ENCODE measurements at places on chromosomes 2 and 18.

- DNase-seq = no peak
Observed at GRCh38 chr2:18797133-18797845, 207.9 kb upstream of the NT5C1B start.

GRCh38 chr2:59312029-59312428, 1070.9 kb upstream of the FANCL start:
- DNase-seq = no peak

GRCh38 chr2:119426801-119427395, 4.8 kb upstream of the TMEM37 start:
- DNase-seq = no peak

GRCh38 chr2:71675296-71675695, 221.9 kb downstream of the DYSF start:
- DNase-seq = no peak

DNA sequence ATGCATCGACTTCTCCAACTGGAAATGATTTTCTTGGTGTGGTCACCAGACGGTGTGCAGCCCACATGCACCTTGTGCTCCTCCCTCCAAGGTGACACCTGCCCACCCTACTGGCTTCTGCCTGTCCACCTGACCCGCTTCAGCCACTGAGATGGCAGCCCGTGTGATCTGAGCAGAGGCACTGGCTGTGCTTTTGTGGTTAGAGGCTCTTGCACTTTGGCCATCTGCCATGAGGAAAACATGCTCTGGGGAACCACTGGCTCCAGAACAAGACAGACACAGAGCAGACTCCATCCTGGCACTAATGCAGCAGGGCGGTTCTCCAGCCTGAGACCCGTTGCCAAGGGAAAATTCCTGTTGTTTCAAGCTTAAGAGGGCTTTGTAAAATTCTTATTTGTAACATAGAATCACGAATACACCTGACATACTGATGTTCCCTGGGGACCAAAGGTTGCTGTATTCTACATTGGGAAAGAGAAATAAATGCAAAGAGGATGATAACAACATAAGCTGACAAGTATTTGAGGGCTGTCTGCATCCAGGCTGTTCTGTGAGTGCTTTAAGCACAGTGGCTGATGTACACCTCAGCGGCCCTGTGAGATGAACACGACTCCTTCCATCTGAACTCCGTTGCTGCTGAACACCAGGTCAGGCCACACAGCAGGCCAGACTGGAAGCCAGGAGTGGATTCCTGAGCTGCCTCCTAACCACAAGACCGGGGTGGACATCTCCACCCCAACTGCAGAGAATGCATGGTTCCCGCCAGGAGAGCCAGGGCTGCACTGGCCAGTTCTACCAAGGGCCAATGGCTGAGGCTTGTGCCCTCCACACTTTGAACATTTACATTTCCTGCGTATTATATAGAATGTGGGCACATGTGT, 820.4 kb downstream of the GALR1 start:
- no peak for DNase-seq

DNA sequence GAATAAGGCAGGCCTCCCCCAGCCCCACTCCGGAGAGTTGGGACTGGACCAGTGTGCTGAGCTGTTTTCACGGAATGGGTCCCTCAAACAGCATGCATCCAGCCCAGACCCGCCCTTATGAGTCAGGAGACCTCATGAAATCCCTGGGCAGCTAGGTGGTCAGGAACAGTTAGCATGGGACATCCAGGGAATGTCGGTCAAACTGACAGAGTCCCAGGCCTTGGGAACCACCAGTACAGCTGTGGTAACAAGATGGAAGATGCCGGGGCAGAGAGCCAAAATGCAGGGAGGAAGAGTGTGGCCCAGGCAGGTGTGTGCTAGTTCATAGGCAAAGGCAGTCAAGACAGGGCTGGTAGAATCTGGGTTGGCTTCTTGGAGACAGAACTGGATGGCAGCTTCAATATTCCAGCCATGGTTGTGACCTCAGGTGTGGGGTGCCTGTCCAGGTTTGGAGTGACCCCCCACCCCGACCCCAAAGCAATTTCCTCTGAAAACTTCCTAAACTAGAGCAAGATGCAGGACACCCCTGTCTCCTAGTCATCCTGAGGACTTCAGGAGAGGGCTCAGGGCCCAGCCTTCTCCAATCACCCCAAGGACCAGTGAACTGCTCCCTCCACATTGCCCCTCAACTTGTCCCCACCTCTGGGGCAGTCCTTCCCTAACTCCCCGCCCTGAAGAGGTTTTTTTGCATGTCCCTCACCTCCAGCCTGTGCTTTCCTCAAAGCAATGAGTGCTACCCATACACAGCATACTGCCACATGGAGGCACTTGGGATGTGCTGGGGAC, 46.5 kb downstream of the KCNIP3 start:
- peak; percentile 24 for DNase-seq

- peak; percentile 58 for DNase-seq
Observed at GRCh38 chr2:69149631-69150215, 136.7 kb downstream of the ANTXR1 start.

DNA sequence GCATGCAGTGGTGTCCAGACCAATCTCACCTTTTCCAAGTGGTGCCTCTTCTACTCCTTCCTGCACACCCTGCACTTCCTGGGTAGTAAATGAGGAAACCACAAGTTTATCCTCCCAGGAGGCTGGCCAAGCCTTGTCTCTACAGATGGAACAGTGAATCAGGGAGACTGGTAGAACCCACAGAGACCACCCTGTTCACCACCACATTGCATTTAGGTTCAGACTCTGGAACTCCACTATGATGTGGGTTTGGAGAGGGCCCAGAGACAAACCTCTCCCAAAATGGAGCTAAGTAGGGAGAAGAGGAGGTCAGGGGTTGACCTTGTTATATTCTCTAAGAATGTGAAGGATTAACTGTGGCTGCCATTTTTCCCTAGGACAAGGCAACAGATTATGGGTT, 102.8 kb upstream of the FZD7 start:
- DNase-seq = no peak

DNA sequence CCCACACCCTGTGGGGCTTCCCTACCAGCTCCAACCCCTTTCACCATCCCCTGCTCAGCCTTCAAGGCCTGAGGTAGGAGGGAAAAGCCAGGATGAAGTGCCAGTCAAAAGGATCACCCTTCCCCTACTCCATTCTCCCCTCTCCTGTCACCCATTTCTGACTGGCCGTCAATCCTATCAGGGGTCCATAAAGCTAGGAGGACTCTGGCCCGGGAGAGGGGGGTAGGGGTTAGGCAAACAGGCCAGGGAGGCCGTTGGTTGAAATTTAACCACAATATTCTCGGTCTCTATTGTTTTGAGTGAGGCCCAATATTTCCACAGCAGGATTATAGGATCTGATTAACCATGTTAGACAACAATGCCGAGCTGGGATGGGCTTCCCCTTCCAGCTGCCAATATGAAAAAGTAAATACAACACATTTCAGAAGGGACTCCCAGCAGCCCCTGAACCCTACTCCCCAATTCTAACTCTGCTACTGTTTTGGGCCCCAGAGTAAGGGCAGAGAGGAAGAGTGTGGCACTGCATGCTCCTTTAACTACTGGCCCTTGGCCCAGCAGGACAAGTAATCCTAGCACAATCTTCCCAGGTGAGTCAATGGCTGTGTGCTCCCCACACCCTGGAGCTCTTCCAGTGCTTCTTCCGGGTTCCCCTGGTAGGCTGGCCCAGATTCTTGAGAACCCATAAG, 10.6 kb upstream of the IHH start:
- no peak for DNase-seq

DNA sequence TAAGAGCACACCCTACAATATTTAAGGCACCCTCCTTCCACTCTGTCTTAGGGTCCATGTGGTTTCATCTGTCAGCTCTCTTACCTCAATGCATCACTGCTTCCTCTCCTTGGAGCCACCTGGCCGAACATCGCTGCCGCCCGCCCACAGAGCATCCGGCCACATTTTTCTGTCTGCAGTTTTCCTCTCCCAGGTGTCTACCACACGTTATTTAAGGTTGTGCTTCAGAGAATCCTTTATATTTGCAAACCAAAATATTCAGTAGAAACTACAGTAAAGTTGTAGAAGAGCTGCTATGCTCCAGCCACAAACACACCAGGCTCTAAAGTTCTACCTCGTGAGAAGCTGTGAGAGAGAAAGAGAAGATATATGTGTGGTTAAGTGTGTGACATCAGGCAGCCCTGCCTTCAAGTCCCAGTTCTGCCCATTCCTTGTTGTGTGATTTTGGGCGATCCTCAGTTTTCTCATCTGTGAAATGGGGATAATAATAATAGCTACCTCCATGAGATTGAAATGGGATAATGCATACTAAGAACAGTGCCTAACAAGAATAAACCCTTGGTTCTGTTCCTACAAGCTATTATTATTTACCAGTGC, 4.9 kb upstream of the STK17B start:
- DNase-seq = no peak

DNA sequence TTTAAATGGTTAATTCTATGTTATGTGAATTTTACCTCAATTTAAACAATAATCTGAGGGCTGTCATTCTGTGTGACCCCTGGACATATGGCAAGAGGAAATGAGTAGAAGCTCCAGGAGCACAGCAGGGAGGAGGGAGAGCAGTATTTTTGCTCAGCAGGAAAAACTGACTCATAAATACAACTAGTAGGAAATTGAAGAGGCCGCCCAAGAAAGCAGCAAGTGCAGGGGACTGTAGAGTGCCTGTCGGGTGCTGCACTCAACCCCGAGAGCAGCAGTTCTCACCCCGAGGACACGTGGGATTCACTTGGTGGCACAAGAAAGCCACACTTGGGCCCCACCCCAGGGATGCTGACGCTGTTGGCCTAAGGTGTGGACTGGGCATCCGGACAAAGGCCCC, 60.8 kb downstream of the NPAS2 start:
- no peak for DNase-seq

DNA sequence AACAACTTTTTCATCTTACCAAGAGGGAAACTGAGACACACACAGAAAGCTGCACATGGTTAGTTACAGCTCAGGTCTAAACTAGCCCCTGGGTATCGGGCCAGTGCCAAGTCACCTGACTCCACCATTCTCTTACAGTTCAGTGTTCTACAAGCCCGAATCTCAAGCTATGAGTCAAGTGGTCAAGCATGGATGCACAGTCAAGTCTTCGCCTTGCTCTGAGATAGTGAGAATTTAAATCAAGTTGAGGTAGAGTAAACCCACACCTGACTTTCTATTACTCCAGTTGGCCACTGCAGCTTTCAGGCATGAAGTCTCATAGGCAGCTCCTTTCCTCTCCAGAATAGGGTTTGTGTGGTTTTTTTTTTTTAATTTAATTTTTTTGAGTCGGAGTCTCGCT, 34.5 kb upstream of the ARL5A start:
- no peak for DNase-seq

Measured in right forelimb (tissue), 1 donor.